ENCODE measurements at places on chromosomes 5 and 9.

- DNase-seq: no peak
Measured at GRCh38 chr9:5890641-5891040, at the start of gene MLANA. Gene MLANA (plus strand): TSS chr9:5890889. CDS start chr9:5892475, 1,586 bp downstream.

GRCh38 chr5:32022638-32023037, 151.5 kb downstream of the GOLPH3 start:
- DNase-seq: no peak

GRCh38 chr5:175902026-175902425, 30.6 kb downstream of the CPLX2 start:
- DNase-seq: no peak

DNA sequence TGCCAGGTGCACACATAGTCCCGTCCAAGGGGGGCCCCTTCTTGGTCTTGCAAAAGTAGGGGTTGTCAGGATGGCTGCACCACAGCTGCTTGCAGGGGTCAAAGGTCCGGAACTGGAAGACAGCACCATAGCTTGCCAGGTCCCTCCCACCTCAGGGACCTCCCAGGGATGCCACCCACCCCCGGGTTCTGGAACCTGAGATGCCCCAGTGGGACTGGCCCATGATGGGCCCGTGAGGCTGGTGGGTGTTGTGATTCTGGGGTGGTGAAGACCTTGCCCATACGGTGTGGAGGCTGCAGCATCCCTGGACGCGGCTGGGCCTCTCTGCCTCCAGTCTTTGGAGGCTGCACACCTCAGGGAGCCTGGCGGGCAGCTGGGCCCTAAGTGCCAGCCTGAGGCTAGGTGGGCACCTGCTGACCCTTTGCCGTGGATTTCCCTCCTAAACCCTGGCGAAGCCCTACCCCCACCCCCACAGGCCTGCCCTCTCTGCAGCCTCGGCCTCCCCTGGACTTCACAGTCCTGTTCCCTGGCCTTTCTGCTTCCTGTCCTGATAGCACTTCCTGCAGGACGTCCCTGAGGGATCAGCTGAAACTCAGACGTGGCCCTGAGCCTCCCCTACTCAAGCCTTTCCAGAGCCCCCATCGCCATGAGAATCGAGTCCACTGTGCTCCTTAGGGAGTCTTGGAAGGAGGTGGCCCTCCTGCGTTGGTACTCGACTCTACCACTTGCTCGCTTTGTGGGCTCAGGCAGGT, 92.1 kb downstream of the ZNF354C start:
- no peak for DNase-seq
